Stimulated activated CD8-positive, alpha-beta memory T cell treated with anti-CD3 and anti-CD28 coated beads, Interleukin-4, amount 100 ng/mL, for 1 hour (primary cell): ENCODE measurements at places on chromosomes 2 and 18.

DNA sequence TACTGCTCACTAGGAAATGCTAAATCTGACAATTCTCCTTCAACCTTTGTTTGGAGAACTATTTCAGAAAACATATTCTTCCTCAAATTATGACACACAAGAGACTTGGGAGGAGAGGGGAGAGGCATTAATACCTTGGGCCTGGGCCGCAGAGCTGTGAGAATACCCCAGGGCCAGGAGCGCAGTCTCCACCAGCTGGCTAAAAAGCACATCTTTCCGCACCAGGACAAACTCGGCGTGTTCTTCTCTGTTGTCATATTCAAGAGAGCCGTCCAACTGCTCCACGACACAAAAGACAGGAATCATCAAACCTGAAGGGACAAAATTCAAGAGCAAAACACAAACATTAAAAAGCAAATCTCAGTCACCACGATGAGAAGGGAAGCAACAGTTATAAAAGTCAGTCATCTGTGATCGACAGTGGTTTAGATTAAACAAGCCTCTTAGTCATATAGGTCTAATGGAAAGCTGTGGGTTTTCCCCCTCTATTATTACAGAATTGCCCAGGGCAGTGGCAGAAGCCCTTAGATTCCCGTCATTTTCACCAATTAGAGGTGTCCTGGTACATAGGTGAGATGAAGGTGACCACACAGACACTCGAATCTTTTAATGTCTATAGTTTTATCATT lies 24.4 kb downstream of the SATB2 start:
- DNase-seq, result no peak

DNA sequence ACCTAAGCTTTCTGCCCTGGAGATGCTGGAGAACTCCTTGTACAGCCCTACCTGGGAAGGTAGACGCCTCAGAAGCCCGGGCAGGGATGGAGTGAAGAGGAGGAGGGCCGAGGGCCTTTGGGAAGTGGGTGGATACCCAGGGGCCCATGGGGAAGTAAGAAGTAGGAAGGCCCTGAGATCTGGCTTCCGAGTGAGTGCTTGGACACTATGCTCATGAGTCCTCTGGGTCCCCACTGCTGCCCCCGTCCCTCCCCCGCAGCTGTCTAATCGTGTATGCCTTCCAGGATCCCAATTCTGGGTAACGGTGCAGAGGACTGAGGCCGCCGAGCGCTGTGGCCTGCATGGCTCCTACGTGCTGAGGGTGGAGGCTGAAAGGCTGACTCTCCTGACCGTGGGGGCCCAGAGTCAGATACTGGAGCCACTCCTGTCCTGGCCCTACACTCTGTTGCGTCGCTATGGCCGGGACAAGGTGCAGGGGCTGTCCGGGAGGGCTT lies 1.1 kb downstream of the DOK1 start:
- no peak for DNase-seq

- no peak for DNase-seq
Observed at GRCh38 chr2:17506736-17507616, 11.3 kb downstream of the RAD51AP2 start.

GRCh38 chr2:41042343-41042742 lies 590.5 kb upstream of the SLC8A1 start:
- DNase-seq, result no peak

DNA sequence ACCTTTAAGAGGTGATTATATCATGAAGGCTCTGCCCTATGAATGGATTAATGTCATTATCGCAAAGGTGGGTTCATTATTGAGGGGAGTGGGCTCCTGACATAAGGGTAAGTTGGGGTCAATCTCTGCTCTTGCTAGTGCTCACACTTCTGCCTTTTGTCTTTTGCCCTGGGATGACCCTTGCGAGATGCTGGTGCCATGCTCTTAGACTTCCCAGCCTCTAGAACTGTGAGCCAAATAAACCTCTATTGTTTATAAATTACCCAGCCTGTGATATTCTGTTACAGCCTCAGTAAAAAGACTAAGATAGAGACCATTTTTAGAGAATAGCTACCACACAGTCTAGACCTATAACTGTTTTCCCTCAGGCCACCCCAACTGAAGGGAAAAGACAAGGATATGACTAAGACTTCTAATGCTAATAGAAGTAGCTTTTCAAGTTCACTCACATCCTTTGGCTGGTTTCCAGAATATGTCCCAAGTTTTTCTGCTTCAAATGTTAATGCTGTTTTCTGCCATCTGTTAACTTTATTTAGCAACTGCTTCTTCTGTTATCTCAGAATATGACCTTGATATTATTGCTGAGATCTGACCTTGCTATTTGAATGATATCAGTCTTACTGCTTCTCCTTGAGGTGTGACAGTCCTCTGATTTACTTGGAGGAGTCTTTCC lies 65.1 kb upstream of the STAM2 start:
- no peak for DNase-seq

DNA sequence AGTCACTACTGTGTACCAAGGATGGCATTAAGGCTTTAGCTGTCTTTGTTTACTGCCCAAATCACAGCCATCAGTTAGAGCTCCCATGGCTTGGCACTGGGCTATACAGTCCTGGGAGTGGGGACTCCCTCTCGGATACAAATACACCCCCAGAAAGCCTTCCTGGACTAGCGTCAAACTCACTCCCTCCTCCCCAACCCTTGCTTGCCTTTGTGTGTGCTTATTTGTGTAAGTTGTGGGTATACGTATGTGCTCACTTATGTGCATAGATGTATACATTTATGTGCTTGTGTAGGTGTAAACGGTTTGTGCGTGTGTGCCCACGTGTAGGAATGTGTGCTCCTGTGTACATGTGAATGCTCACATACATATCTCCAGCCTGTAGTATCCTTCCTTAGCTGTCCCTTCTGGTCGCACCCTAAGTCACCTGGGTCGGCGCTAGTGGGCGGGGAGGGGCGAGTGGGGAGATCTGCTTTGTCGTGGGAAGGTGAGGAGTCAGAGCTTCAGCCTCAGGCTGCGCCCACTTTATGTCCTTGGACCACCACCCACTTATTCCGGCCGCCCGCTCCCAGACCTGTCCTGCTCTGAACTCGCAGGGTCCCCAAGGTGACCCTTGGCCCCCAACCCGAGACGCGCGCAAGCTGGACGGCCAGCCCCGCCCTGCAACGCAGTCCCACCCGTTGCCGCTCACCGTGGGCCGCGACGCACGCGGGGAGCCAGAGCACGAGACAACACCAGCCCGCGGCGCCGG lies 461 bp downstream of the PRADC1 start:
- no peak for DNase-seq

GRCh38 chr2:189137519-189137918 lies 42.0 kb downstream of the COL5A2 start:
- DNase-seq, result no peak

GRCh38 chr2:210252699-210253606 lies 27.7 kb upstream of the ACADL start:
- DNase-seq, result no peak

- DNase-seq, result no peak
Observed at GRCh38 chr2:85132834-85133637, at the start of gene TCF7L1. TSS of gene TCF7L1 (plus strand) at chr2:85133392. CDS start at chr2:85133685, 293 bp downstream.

DNA sequence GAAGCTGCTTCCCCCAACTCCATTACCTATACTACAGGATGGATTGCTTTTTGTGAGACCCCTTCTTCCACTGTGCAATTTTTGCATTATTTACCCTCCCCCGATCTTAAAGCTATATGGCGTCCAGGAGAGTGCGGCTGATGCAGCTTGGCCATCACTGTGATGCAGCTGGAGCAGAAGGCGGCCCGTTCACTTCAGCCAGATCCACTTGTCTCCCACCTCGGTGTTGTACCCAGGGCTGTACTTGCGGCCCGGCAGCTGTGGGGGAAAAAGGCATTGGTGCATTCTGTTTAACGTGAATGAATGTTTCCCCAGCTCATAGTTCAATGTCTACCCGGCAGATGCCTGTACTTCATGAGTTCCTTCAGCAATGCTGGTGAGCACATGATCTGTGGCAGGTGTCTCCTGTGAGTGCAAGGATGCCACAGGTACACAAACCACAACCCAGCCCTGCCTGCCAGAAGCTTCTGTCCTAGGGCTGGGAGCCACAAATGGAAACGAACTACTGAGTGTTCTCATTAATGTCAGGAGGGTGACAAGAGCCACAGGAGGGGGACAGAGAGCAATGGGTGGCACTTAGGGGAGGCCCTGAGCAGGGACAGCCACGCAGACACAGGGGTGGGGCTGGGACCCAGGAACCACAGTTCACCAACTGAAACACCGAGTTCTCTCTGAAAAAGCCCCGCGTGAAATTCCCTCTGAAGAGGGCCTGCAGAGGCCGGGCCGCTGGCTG lies 64.0 kb downstream of the NDUFA10 start:
- DNase-seq, result no peak

DNA sequence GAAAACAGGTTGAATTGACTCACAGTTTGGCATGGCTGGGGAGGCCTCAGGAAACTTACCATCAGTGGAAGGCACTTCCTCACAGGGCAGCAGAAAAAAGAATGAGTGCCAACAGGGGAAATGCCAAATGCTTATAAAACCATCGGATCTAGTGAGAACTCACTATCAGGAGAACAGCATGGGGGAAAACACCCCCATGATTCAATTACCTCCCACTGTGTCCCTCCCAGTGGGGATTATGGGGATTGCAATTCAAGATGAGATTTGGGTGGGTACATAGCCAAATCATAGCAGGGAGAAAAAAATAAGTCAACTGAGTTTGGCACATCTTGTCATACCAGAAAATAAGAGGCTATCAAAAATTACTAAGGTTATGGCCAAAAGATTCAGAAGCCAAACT lies 96.3 kb downstream of the TRIP12 start:
- no peak for DNase-seq

DNA sequence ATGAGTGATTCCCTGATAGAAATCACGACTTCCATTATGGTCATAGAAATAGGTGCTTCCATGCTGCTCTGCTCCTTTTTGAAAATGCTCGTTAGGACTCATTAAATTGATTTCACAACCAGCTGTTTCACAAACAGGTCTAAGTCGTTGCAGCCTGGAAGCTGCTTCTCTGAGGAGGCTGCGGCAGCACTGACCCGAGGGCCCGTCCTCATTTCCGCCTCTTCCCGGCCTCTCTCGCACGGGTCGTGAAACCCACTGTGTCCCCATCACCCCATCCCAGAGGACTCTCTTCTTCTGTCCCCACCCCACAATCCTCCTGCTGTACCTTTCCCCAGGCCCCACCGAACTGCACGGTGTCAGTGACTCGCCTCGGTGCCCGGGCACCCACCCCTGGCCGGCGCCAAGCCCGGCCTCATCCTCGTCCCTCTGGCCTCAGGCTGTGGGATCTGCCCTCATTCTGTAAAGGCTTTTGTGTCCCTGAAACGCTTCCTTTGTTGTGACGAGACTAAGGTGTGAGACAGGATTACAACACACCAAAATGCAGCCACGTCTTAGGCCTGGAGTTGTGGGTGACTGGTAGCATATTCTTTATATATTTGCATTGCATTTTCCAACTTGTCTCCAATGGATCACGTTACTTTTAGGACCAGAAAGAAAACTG lies 112.7 kb upstream of the CTDP1 start:
- no peak for DNase-seq

- no peak for DNase-seq
Observed at GRCh38 chr2:5562426-5562825, 129.8 kb upstream of the SOX11 start.

DNA sequence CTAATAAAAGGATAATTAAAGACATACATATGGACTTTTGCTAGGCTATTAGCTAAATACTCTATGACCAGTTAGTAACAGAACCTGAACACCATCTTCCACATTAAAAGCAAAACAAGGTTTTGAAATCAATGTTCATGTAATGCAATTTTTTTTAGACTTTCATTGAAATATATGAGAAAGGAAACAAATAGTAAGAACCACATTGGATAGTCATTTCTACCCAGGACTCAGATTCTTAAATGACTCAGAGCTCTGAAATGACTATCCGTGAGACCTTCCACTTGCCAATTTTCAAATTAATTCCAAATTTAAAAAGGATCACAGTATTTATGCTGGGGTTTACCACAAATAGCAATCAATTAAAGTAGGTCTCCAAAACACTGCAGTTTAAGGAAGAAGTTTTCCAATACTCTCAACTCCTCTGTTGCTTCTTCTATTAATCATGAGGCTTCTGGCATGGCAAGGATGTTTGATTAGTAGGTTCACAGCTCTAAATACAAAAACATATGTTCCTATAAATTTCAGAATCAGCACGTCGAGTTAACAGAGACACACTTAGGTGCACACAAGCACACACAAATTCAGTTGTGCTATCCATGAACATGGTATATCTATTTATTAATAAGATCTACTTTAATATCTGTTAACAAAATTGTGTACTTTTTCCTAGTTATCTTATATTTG lies 841.0 kb downstream of the RNF144A start:
- DNase-seq, result no peak

DNA sequence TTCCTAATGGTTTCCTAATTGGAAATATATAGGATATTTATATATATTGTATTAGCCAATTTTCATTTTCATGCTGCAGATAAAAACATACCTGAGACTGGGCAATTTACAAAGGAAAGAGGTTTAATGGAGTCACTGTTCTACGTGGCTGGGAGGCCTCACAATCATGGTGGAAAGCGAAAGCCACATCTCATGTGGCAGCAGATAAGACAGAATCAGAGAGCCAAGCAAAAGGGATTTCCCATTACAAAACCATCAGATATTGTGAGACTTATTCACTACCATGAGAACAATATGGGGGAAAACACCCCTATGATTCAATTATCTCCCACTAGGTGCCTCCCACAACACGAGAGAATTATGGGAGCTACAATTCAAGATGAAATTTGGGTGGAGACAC lies 242.5 kb upstream of the NETO1 start:
- no peak for DNase-seq

DNA sequence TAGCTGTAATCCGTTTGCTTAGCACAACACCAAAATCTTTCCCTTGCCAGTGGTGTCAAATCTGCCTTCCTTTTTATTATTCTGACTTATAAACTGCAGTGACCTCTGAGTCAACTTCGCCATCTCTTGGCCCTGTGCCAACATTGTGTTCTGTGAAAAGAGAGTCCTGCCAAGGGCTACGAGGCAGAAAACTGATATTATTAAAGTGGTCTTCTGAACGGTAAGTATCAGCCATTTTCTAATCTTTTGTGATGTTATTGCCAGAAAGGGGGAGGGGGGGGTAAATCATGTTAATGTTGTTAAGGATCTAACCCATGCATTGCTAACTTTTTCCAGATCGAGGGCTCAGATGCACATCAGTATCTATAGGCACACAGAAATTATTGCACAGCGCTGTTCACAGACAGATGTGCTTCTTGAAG lies 121.5 kb upstream of the LTBP1 start:
- DNase-seq, result no peak

- DNase-seq, result no peak
Observed at GRCh38 chr2:38174131-38174530, 98.2 kb upstream of the CYP1B1 start.
